Breast epithelium (tissue), 4 donors: ENCODE measurements at places on chromosomes 5 and 9. TPM values are rescaled to one million over a fixed set of nuclear protein-coding genes. Genes with fewer than 3 reads are reported as not detected.
A peak's percentile ranks its signal among the peaks of the same experiment; 100 is the strongest.

- DNase-seq: no peak
Measured at GRCh38 chr5:130206686-130207085, 302.4 kb downstream of the CHSY3 start.

- no peak for DNase-seq
Measured at GRCh38 chr9:2662496-2662895, 40.9 kb downstream of the VLDLR start.

GRCh38 chr5:170570476-170570875, 66.7 kb downstream of the KCNIP1 start:
- no peak for DNase-seq

- no peak for DNase-seq
Measured at GRCh38 chr5:57987552-57987951, 472.3 kb downstream of the PLK2 start.

- no peak for DNase-seq
Measured at GRCh38 chr9:37417252-37417803, 5.2 kb upstream of the GRHPR start.

GRCh38 chr5:139893873-139894272, 98.3 kb downstream of the PSD2 start:
- no peak for DNase-seq

- DNase-seq: no peak
Measured at GRCh38 chr5:90932052-90932699, 373.6 kb downstream of the ADGRV1 start.

DNA sequence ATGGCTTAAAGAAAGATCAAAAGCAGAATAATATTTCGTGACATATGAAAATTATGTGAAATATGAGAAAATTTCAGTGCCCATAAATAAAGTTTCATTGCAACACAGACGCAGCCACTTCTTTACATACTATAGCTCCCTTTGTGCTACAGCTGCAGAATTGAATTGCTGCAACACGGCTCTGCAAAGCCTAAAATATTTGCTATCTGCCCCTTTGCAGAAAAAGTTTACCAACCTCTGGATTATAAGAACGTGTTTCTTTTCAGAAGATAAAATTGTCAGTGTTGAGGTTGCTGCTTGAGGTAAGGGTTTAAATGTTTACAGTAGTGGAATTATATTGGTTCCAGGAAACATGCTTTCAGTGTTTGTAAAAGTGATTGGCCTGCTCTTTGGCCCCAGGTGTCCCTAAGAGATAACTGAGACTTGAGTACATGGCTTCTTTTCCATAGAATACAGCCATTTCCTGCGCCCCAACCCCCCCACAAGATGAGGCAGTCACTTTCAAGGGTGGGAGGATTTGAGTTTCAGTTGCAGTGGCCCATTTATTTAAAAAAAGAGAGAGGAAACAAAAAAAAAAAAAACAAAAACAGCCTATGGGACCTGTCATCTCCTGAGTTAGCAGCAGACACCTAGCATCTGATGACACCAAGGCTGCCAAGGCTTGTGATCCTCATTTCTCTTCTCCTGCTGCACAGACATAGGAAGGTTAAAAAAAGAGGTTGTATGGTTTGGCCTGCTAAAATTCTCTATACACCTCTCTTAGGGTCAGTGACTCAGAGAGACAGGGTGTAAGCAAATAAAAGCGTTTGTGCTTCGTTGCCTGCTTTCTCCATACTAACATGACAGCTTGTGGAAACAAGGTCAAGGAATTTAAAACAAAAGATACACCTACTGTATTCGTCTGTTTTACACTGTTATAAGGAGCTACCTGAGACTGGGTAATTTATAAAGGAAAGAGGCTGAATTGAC, 28.0 kb upstream of the HTR4 start:
- DNase-seq: no peak

DNA sequence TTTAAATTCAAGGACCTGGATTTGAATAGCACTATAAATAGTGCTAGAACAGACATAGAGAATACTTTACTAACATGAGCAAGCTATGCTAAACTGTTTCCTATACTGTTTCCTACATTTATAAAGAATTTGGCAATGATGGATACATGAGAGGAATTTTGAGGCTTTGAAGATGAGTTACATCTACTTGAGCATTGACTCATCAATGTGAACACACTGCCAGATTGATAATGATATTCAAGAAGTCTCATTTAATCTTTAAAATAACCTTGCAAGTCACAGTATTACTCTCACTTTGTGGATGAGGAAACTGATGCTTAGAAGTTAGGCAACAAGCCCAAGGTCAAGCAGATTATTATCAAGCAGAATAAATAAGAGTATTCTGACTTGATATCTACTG, 281.9 kb downstream of the DNAH5 start:
- no peak for DNase-seq

GRCh38 chr5:170360709-170361108, 28.5 kb downstream of the KCNMB1 start:
- DNase-seq: no peak

- no peak for DNase-seq
Measured at GRCh38 chr9:136899196-136899595, 12.9 kb downstream of the TRAF2 start.

DNA sequence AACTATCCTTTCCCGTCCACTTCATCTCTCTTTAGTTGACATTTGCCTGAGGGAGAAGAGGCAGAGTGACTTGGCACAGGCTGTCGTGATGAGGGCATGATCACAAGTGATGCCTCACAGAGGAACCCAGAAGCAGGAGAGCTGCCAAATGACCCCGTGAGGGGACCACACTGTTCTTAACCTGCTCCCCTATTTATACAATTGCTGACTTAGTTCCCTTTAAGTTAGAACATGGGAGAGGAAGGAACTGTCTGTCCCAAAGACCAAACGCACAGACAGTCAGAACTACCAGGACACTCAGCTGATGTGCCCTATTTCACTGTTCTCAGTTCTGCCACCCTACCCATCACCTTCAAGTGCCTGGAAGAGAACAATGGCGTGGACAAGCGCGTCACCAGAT, 73.7 kb downstream of the SLC1A3 start:
- DNase-seq: no peak

GRCh38 chr5:88690409-88691229, 192.4 kb downstream of the MEF2C start:
- peak; percentile 69 for DNase-seq

DNA sequence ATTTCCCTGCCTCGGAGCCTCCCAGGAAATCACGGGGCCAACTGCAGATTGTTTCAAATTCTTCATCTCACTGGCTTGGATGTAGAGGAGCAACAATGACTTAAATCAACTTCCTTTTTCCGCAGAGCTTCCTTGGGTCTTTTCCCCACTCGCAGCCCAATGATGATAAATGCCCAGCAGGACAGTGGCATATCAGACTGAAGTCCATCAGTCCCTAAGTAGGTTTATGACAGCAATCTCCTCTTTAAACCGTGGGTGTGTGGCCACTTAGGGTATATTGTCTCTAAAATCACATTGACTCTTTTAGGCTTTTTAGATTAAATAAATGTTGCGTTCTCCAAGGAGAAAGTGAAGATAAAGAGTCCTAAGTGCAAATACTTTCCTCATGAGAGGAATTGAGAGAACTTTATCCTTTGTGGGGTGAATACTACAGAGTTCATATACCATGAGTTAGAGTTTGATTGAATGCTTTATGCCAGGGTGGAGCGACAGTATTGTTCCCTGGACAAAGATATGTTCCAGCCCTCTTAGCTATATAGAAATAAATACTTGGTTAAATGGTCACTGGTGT, 59.1 kb downstream of the IQGAP2 start:
- no peak for DNase-seq

DNA sequence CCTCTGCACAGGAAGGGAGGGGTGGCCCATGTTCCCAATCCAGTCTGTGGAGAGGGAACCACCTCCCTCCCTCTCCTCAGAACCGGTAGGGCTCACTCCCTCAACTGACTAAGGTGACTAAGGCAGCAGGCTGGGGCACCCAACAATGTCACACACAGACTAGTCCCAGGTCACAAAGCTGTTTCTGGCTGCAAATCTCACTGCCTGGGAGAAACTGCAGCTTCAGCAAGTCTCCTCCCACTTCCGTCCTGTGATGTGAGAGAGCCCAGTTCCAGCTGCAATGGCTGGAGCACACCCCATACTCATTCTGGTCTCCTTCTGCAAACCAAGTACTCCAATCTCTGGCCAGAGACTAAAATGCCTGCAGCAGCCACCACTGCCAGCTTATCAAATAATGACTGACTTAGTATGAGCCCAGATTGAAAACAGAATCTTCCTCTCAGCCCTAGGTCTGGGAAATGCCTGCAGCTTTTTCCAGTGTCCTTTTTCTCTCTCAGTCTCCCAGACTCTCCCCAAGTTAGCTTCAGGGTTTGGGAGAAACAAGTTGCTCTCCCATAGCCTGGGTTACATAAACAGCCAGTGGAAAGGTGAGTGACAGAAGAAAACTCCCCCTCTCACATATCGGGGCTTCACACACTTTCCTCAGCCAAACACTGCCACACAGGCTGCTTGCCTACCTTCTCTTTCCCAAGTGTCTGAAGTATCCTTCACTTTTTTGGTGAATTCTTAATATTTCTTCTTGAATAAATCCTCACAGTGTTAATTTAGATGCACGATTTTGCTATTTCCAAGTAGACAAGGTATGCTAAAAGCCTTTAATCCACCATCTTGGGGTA, 247.4 kb upstream of the RASA1 start:
- no peak for DNase-seq

DNA sequence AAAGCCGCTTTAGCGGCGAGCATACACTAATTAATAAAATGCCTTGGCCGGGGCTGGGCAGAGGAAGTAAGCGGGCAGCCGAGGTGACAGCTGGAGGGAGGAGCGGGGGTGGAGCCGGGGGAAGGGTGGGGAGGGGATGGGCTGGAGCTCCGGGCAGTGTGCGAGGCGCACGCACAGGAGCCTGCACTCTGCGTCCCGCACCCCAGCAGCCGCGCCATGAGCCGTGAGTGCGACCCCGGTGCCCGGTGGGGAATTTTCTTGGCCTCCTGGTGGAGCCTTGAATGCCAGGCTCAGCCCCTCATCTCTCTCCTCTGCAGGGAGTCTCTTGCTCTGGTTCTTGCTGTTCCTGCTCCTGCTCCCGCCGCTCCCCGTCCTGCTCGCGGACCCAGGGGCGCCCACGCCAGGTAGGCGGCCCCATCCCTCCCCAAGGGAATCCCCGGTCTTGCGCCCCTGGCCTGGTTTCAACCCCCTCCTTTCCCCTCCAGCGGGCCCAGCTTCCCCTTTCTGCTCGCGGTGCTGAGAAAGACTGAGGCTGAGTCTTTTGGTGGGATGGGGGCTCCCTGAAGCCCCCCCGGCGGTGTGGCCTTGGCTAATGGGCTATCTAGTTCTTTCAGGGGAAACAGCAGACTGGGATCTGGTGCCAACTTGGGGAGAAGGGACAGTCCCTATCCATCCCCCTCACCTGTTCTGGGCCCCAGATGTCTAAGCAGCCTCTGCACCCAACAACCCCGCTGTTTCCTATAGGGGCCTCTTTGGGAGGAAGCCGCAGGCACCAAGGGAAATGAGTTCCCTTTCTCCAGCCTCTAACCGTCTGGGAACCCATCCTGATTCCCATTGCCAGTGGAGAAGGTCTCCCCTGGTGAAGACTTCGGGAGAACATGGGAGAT, at the start of gene PTGS1:
TSS of gene PTGS1 (plus strand) at position 156 of the 887 bp plus-strand sequence. CDS start at position 217, 61 bp downstream.
- no peak for DNase-seq

DNA sequence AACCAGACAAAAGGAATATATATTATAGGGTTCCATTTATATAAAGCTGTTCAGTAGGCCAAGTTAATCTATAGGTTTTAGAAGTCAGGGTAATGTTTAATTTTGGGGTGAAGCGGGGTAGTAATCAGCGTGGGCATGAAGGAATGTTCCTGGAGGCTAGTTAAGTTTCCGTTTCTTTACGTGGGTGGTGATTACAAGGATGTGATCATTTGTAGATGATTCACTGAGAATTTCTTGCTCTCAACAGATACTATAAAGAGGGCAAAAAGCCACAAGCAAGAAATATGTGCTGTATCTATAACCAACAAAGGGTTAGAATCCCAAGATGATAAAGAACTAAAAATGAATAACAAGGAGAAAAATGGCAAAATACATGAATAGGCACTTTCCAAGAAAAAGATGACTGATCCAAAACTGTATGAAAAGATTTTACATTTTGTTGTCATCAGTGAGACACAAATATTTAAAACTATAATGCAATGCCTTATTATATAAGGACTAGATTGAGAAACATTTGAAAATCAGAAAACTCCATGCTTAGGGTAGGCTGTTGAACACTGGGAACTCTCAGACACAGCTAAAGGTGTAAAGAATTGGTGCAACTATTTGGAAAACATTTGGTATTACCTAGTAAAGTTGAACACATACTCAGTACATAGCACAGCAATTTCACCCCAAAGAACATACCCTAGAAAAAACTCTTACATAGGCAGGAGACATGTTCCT, 224.3 kb upstream of the S1PR3 start:
- no peak for DNase-seq

- no peak for DNase-seq
Measured at GRCh38 chr9:10479172-10479571, 133.6 kb downstream of the PTPRD start.

Gene ALDH1A1
- 233 TPM for total RNA-seq

Gene MCTP1
- total RNA-seq: 24.3 TPM

Gene ITK
- 3.3 TPM for total RNA-seq

Gene GABRB2
- 2.5 TPM for total RNA-seq
